NCI-H1092 treated with DMSO at 0.1 percent for 48 hours (cell line): ENCODE measurements at places on chromosomes 11 and 22.

DNA sequence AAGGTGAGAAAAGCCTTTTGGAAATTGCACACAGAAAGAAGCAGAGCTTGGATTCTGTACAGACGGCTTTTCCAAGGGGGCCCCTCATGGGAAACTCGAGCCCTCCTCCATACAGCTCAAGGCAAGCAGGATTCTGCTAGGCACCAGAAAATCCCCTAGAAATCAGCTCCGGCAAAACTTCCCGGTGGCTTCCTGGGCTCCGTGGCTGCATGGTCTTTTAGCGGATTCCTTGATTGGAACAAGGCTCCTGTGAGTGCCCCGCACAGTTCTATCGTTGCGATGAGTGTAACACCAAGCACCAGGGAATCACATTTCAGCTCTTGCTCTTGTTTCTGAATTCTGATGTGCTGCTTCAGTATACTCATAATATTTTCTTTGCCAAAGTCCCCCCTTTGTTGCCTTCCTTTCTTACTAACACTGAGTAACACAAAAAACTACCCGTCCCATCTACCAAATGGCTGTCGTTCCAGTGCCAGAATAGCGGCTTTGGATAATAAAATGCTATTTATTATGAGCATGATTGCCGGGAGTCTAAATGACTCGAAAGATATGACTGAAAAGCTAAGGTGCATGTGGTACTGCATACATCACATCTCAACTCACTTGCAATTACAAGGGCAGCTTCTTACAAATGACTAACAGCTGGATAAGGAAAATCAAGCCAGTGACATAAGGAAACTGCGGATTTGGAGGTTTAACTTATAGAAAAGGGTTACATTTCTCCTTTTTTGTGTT lies 494.1 kb downstream of the DLG2 start:
- peak; percentile 52 for DNase-seq

DNA sequence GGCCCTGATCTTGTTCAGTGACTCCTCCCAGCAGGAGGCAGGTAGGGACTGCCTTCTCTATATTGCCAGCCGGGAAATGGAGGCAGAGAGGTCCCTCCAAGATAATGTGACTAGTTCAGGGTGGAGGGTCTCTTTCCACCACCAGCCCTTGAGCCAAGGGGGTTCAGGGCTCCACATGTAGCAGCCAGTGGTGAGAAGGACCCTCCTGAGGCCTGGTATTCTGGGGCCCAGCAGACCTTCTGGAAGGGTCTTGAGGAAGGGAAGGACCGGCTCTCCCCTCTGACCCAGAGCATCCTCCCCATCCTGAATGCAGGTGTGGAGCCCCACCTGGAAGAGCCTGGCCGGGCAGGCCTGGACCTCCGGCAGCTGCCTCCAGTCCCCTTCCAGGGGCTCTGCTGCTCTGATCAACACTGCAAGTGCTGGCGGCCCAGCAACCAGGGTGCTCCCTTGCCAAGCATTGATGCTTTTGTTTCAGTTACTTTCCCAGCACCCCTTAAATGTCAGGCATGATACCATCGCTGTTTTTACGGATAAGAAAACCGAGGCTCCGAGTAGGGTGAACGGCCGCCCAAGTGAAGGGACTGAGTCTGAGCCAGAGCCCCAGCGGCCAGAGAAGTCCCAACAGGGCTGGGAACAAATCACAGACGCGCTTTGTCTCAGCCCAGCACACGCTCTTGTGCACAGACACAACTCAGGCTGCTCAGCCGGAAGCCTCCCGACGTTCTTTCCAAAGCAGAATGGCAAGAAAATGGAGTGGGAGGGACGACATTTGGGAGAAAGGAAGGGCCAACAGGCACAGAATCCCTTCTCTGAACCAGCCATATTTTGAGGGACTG lies 38.8 kb downstream of the DKK3 start:
- DNase-seq = no peak

DNA sequence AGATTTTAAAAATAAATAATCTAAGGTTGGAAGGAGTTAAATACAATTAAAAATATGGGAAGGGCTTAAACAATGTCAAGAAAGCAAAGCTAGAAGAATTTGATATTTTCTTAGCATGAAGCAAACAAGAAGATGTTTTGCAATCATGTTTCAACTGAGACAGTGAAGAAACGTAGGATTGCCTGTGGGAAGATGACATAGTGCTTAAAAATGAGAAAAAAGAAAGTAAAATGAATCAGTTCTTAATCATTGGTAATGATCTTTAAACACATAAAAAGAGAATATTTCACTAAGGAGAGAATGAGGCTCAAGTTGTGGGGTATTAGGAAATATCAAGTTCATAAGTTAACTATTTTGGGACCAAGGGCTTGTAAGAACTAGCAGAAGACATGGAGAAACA lies 855.0 kb downstream of the METTL15 start:
- no peak for DNase-seq

DNA sequence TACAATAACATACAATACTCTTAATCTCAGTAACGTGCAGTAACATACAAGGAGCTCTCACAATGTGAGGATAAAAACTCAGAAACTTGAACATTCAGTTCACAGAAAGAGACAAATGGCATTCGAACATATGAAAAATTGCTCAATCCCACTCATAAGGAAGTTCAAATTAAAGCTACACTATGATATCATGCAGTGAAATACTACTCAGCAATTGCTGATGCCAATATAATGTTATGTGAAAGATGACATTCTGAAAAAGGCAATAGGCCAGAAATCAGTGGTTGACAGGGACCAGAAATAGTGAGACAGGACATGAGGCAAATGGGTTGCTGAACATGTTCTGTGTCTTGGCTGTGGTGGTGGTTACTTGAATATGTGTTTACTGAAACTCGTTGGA lies 33.7 kb upstream of the PITPNB start:
- DNase-seq = no peak

- no peak for DNase-seq
Observed at GRCh38 chr11:100691896-100692653, 5.0 kb downstream of the ARHGAP42 start.
